ENCODE measurements at places on chromosomes 3 and 15. TPM values are rescaled to one million over a fixed set of nuclear protein-coding genes. Genes with fewer than 3 reads are reported as not detected.

GRCh38 chr3:142633073-142633472 lies 36.9 kb downstream of the PLS1 start:
- no peak for DNase-seq
- no peak overlapping the region for H3K27ac ChIP-seq
- H3K4me1 ChIP-seq, result no peaks in the 10 kb centered on the region

MYD88 gene
- total RNA-seq, result 67.7 TPM

GPR149 gene
- total RNA-seq, result not detected

DNA sequence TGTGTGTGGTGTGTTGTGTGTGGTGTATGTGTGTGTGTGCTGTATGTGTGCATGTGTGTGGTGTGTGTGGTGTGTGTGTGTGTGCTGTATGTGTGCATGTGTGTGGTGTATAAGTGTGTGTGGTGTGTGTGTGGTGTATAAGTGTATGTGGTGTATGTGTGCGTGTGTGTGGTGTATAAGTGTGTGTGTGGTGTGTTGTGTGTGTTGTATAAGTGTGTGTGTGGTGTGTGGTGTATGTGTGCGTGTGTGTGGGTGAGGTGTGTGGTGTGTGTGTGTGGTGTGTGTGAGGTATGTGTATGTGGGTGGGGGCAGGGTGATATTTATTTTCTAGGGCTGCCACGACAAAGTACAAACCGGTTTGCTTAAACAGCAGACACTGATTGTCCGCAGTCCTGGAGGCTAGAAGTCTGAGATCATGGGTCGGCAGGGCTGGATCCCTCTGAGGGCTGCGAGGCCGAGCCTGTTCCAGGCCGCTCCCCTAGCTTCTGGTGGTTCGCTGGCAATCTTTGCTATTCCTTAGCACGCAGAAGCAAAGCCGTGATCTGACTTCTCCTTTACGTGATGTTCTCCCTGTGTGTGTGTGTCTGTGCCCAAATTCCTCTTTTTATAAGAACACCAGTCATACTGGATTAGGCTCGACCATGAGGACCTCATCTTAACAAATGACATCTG lies 160.2 kb downstream of the XXYLT1 start:
- H3K27ac ChIP-seq, result no peak overlapping the region
- no peak overlapping the region for H3K4me3 ChIP-seq

DNA sequence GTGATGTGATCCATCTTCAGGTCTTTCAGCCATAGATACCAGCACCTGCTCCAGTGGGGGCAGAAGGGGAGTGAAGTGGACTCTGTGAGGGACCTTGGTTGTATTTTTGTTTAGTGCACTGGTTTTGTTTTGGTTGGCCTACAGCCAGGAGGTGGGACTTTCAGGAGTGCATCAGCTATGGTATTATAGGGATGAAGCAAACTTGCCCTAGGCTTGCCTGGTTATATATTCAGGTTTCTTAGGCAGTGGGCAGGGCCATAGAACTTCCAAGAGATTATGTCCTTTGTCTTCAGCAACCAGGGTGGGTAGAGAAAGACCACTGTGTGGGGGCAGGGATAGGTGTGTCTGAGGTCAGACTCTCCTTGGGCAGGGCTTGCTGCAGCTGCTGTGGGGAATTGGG lies 337.3 kb upstream of the SGO1 start:
- no peaks in the 10 kb centered on the region for H3K4me1 ChIP-seq
- no peaks in the 10 kb centered on the region for H3K36me3 ChIP-seq
- H3K4me3 ChIP-seq, result no peak overlapping the region
- no peak overlapping the region for H3K27ac ChIP-seq
- no peaks in the 10 kb centered on the region for H3K27me3 ChIP-seq

DNA sequence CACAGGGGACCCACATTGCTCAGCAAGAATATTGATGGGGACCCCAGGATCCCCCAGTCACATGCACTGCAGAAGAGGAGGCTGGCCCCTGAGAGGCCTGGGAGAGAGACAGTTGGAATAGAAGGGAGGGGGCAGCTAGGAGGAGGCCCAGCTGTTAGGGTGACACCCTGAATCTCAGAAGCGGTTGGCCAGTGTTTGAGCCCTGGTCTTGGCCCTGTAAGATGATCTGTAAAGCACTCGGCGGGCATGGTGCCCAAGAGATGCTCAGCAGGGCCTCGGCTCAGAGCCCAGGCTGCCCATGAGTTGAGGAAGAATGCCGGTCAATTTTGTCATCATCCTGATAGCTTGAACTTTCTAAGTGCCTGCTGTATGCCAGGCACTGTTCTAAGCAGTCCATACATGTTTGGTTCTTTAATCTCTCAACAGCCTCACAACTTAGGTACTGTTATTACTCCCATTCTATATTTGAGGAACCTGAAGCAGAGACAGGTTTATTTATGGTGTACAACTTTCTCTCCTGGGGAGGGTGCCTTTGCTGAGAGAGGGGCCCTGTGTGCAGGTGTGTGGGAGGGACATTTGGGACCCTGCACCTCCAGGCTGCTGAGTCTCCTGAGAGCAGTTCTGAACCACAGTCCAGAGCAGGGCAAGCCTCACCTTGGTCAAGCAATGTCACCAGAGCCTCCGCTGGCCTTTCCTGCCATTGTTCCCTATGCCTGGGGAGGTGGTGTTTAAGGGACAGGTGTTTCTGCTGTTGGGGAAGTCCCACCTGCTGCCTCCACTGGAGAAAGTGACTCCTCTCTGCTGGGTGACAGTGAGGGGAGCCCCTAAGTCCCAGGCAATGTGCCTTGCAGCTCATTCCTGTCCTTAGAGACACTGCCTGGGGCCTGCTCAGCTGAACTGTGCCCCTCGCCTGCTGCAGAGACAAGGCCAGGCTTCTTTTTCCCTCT lies 26.0 kb downstream of the SLC6A6 start:
- no peak overlapping the region for H3K4me3 ChIP-seq
- no peaks in the 10 kb centered on the region for H3K36me3 ChIP-seq
- peaks cover 100% of the 10 kb centered on the region for H3K4me1 ChIP-seq
- DNase-seq, result peak; percentile 41

All from natural killer cell (primary cell).